Mesothelial cell of epicardium (in vitro differentiated cells): ENCODE measurements at places on chromosomes 3 and 15. TPM values are rescaled to one million over a fixed set of nuclear protein-coding genes. Genes with fewer than 3 reads are reported as not detected.

DNA sequence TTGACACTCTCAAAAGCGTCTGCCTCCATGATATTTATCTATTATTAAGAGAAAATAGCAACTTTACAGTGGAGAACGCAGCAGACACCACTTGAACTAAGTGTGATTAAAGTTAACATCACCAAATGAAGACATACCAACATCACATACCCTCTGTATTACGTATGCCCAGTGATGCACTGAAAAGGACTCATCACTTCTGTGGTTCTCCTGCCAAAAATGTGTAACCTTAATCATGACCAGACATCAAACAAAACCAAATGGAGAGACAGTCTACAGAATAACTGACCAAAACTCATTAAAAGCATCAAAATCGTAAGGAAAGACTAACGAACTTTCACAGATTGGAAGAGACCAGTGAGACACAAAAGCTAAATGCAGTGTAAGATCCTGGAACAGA is 103.2 kb downstream of the PPP2R3A start:
- peaks cover 17% of the 10 kb centered on the region for H3K4me1 ChIP-seq
- H3K36me3 ChIP-seq = peaks cover 12% of the 10 kb centered on the region
- no peak overlapping the region for H3K4me3 ChIP-seq
- no peaks in the 10 kb centered on the region for H3K27me3 ChIP-seq
- no peak overlapping the region for H3K27ac ChIP-seq
- DNase-seq = no peak

- no peaks in the 10 kb centered on the region for H3K4me1 ChIP-seq
- H3K36me3 ChIP-seq = peaks cover 1% of the 10 kb centered on the region
- DNase-seq = no peak
- no peak overlapping the region for H3K27ac ChIP-seq
- H3K4me3 ChIP-seq = no peak overlapping the region
Observed at GRCh38 chr15:38782156-38782555, 217.5 kb upstream of the RASGRP1 start.

GRCh38 chr15:77413699-77414349 is 6.1 kb downstream of the PEAK1 start:
- peaks cover 39% of the 10 kb centered on the region for H3K4me1 ChIP-seq
- DNase-seq = no peak
- H3K36me3 ChIP-seq = no peaks in the 10 kb centered on the region
- H3K27me3 ChIP-seq = no peaks in the 10 kb centered on the region
- no peak overlapping the region for H3K4me3 ChIP-seq
- peak overlapping the region; percentile 65 for H3K27ac ChIP-seq

GRCh38 chr3:85838921-85839320 is 880.1 kb downstream of the CADM2 start:
- H3K36me3 ChIP-seq = no peaks in the 10 kb centered on the region
- no peaks in the 10 kb centered on the region for H3K27me3 ChIP-seq
- no peak overlapping the region for H3K4me3 ChIP-seq
- DNase-seq = no peak
- H3K27ac ChIP-seq = no peak overlapping the region

- H3K36me3 ChIP-seq = peaks cover 6% of the 10 kb centered on the region
- H3K4me1 ChIP-seq = peaks cover 7% of the 10 kb centered on the region
- H3K4me3 ChIP-seq = no peak overlapping the region
- H3K27me3 ChIP-seq = no peaks in the 10 kb centered on the region
- H3K27ac ChIP-seq = no peak overlapping the region
Observed at GRCh38 chr3:28292622-28293021, 51.2 kb downstream of the CMC1 start.

DNA sequence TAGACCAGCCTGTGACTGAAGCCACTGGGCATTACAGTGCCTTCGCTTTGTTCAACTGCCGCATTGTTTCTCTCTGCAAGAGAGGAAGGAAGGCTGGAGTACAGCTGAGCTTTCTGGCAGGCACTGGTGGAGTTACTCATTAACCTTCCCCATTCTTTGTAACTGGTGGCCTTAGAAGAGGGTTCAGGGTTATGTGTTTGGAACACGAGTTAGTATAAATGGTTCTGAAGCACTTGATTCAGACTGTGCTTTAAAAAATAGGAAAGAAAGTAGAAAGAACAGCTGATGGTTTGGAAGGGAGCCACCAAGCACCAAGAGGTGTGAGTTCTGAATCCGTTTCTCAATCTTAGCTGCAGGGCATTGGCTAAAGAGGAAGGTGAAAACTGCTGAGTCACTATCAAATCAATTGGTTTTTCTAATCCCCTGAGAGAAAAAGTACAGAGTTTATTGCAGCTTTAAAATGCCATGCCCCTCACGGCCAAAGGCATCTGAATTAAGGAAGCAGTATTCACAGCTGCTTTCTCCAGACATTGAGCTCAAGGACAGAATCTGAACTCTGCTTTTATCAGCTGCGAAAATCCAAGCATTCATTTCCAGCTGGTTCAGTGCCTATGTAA is 3.6 kb downstream of the HGD start:
- H3K4me3 ChIP-seq = no peak overlapping the region
- H3K27me3 ChIP-seq = peaks cover 1% of the 10 kb centered on the region
- H3K36me3 ChIP-seq = peaks cover 1% of the 10 kb centered on the region
- DNase-seq = no peak
- H3K4me1 ChIP-seq = peaks cover 9% of the 10 kb centered on the region
- peak overlapping the region; percentile 56 for H3K27ac ChIP-seq

GRCh38 chr15:47003568-47003967 is 713.7 kb upstream of the SEMA6D start:
- no peaks in the 10 kb centered on the region for H3K27me3 ChIP-seq
- no peak for DNase-seq
- no peak overlapping the region for H3K27ac ChIP-seq

DNA sequence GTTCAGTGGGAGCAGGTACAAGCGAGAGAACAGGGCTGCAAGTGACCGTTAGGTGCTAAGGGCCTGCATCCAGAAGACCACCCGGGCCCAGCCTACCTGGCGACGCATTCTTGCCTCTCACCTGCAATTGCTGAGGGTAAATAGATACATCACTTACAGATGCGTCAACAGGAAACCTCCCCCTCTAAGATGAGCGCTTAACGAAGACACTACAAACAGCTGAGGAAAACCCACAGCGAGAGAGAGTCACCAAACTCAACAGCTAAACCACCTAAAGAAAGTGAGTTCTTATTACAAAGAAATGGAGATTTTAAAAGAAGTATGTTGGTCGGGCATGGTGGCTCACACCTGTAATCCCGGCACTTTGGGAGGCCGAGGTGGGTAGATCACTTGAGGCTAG is 157.9 kb downstream of the CHSY1 start:
- H3K27ac ChIP-seq = no peak overlapping the region
- H3K36me3 ChIP-seq = no peaks in the 10 kb centered on the region
- no peak for DNase-seq
- H3K4me3 ChIP-seq = no peak overlapping the region
- peaks cover 6% of the 10 kb centered on the region for H3K4me1 ChIP-seq

DNA sequence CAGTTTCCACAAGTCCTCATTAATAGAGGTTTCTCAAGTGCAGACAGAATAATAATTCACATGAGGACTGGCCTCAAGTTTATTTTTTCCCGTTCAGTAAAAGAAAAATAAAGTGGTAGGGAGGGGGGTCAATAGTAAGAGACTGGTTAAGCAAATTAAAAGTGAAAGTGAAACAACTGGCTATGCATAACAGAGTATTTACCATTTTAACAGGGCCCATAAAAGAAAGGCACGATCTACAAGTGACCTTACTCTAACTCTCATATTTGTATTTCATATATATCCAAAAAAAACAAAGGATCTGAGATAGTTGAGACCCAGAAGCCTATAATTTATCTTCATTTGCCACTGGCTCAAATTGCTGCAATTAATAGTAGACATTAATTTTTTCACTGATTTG is 686.3 kb downstream of the NTRK3 start:
- no peak overlapping the region for H3K27ac ChIP-seq
- peaks cover 34% of the 10 kb centered on the region for H3K4me1 ChIP-seq
- peak overlapping the region; percentile 14 for H3K4me3 ChIP-seq
- no peaks in the 10 kb centered on the region for H3K36me3 ChIP-seq

- DNase-seq = peak; percentile 38
- H3K36me3 ChIP-seq = no peaks in the 10 kb centered on the region
- peaks cover 25% of the 10 kb centered on the region for H3K4me1 ChIP-seq
- H3K27ac ChIP-seq = no peak overlapping the region
Observed at GRCh38 chr3:65672871-65673815, 365.6 kb downstream of the MAGI1 start.

DNA sequence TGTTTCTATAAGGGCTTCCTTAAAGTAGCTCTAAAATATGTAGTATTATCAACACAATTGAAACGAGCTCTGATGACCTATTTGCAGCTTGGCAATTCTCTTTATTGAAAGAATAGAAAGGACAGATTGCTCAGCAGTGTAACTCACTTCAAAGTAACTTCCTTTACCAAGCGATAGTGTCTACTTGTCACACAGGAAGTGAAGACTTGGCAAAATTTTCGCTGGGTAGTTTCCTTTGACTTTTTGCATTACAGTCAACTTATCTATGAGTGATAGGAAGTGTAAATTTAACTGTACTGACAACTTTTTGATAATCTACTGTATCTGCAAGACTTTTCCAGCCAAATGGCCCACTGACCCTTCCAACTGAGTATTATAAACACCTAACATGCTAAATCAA is 22.8 kb downstream of the SLC9A9 start:
- no peaks in the 10 kb centered on the region for H3K36me3 ChIP-seq
- no peak overlapping the region for H3K27ac ChIP-seq
- no peak for DNase-seq
- H3K4me1 ChIP-seq = peaks cover 15% of the 10 kb centered on the region

DNA sequence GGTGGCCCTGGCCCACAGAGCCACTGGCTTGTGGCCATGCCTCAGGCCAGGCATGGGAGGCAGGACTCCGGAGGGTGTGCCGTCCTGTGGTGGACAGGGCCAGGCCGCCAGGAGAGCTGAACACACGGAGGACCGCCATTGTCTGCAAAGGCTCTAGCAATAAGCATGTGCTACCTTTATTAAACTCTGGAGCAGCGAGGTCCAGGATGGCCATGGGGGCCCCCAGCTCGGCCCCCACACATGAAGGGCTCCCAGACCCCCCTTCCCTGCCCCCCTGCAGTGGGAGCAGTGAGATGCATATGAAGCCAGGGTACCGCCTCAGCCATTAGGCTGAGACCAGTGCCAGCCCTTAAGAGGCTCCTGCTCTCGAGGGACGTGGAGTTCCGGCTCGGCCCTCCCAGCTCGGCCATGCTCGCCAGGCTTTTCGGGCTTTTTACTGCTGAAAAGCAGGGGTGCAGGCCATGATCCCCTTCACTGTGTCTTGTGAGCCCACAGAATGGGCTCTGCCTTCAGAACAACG is 2.7 kb downstream of the AMIGO3 start:
- H3K4me1 ChIP-seq = peaks cover 13% of the 10 kb centered on the region
- no peak overlapping the region for H3K27ac ChIP-seq
- no peaks in the 10 kb centered on the region for H3K36me3 ChIP-seq
- no peak overlapping the region for H3K4me3 ChIP-seq
- peaks cover 2% of the 10 kb centered on the region for H3K27me3 ChIP-seq

GRCh38 chr15:78372880-78373279 is 32.7 kb downstream of the CRABP1 start:
- no peak for DNase-seq
- no peak overlapping the region for H3K4me3 ChIP-seq
- no peaks in the 10 kb centered on the region for H3K36me3 ChIP-seq
- peaks cover 9% of the 10 kb centered on the region for H3K27me3 ChIP-seq

DNA sequence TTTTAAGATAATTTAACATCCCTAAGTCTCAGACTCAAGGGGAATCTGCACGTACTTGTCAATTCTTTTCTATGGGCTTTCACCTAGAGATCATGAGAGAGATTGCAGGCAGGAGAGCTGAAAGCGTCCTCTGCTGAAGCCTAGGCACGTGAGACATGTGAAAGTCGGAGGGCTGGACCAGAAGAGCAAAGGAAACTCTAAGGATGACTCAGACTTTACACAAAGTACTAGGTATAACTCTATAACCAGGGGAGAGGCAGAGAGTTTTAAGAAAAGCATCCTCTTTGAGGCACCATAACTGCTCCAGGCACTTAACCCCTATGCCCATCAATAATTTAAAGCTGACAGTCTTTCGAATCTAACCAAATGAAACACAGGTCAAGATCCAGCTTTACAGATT is 436.6 kb downstream of the VGLL3 start:
- peaks cover 10% of the 10 kb centered on the region for H3K4me1 ChIP-seq
- H3K4me3 ChIP-seq = no peak overlapping the region
- no peak for DNase-seq
- H3K27ac ChIP-seq = no peak overlapping the region
- no peaks in the 10 kb centered on the region for H3K36me3 ChIP-seq

DNA sequence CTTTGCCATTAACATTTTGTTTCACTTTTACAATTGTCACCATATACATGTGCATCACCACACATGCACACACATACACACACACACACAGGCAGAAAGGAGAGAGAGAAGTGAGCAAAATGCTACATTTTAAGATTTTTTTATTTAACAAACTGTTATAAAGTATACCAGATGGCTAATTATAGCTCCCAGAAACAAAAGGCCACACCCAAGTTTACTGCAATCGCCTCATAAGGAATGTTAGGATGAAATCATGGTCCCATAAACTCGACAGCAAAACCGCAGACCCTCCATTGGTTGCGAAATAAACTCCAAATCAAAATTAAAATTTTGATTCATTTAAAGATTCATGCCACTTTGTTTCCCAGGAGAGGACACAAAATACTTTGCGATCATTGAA is 16.1 kb upstream of the C15orf61 start:
- no peak overlapping the region for H3K4me3 ChIP-seq
- no peak for DNase-seq
- peaks cover 7% of the 10 kb centered on the region for H3K4me1 ChIP-seq
- no peak overlapping the region for H3K27ac ChIP-seq
- peaks cover 6% of the 10 kb centered on the region for H3K36me3 ChIP-seq
- H3K27me3 ChIP-seq = no peaks in the 10 kb centered on the region

GRCh38 chr15:78910271-78910670 is 34.6 kb downstream of the CTSH start:
- peak overlapping the region; percentile 65 for H3K27ac ChIP-seq
- H3K36me3 ChIP-seq = peaks cover 28% of the 10 kb centered on the region
- H3K4me3 ChIP-seq = no peak overlapping the region
- H3K27me3 ChIP-seq = no peaks in the 10 kb centered on the region
- no peak for DNase-seq
- peaks cover 8% of the 10 kb centered on the region for H3K4me1 ChIP-seq

DNA sequence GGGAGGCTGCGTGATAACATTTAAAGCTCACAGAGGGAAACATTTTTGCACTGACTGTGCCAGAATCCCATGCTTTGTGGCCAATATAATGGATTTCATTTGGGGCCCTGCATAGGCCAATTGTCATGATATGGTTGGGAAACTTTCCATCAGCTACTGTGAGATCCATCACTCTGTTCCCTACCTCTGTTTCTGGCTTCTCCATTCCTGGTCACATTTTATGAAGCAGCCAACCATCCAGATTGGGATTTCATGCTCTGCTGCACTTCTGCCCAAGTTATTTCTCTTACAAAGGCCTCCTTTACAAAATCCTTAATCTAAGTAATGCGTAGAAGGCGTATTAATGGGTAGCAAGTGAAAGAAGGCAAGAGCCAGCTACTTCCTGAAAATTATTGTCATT is 221.1 kb downstream of the LRTM1 start:
- no peak overlapping the region for H3K27ac ChIP-seq
- no peaks in the 10 kb centered on the region for H3K36me3 ChIP-seq
- H3K27me3 ChIP-seq = no peaks in the 10 kb centered on the region
- no peak for DNase-seq

Gene GHSR
- not detected in 3 replicates for total RNA-seq

Gene ZBTB20
- total RNA-seq = 27.1 to 30.7 TPM (median 30.4 TPM) in 3 replicates

Gene MUC4
- total RNA-seq = 0.73 to 1.4 TPM (median 0.96 TPM) in 3 replicates

Gene EOMES
- total RNA-seq = not detected in 3 replicates

Gene PSMA4
- total RNA-seq = 163 to 176 TPM (median 165 TPM) in 3 replicates

Gene TM4SF18
- 0.13 to 0.14 TPM in 2 of 3 replicates, not detected in the other for total RNA-seq
